Ureter (tissue), 1 donor: ENCODE measurements at places on chromosomes 2 and 18.

DNA sequence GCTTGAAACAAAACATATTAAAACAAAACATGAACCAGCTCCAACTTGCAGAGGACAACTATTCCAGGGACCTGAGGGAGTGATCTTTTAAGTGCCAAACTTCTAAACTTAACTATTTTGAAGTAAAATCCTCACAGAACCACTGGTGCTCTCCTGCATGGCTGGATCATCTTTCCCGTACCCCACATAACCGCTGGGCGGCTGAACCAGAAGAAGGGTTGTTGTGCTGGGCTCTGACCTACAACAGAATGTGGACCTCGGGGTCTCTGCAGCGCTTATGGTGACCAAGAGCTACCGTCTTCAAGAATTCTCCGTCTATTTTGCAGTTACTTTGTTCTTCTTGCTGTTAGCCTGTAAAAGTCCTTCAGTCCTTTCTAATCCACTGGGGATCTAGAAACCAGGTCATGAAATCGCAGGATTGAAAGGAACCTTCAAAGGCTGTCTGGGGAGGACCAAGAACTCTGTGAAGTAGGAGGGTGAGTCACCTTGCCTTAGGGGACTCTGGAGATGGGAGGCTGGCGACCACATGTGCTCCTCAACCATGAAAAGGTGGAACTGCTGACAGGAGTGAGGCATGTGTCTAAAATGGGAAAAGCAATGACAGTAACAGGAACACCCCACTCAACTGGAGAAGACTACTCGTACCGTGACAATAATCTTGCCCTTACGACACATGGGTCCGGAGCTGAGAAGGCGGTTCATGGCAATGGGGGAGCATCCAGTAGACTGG, 46.6 kb downstream of the HDLBP start:
- DNase-seq = no peak

- no peak for DNase-seq
These were observed 109.0 kb downstream of the BCL2 start for GRCh38 chr18:63210521-63210920.

DNA sequence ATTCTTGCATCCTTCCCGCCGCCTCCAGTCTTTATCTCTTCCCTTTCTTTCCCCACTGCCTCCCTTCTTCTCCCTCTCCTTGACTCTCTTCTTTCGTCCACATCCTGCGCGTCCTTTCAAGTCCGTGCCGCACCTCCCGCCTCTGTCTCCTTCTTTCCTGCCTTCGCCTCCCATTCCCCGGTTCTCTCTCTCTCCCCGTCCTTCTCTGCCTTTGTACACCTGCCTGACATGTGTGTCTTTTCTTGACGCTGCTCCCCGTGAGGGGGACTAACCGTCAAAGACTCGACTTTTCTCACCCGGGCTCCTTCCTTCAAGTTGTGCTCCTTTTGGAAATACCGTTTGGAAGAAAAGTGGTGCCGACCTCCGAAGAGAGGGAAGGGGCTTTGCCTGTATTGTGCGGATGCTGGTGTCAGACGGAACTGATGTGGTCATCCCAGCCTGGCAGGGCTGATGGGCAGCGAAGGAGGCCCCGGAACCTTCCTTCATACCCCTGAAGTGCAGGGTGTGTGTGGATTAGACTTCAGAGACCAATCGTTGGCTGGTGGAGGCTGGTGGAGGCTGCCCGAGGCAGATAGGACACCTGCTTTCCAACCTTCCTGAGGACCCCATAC, 879 bp downstream of the TMEM178A start:
- no peak for DNase-seq

DNA sequence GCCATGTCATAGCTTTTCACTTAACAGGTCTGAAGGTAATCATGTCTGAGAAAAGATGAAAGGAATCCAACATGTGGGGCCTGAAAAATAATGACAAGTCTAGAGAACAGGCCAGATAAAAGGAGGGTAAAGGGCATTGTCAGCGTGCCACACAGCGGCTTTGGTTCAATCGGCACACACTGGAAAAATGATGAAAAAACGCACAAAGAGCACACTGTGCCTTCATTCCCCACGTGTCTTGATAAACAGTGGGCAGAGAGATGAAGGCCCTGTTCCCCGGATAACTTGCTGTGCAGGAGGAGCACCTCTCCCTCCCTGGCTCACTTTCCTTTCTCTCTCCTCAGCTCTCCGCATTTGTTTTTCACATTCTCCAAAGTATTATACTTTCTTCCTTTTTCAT, 766.3 kb downstream of the TDRD15 start:
- no peak for DNase-seq

DNA sequence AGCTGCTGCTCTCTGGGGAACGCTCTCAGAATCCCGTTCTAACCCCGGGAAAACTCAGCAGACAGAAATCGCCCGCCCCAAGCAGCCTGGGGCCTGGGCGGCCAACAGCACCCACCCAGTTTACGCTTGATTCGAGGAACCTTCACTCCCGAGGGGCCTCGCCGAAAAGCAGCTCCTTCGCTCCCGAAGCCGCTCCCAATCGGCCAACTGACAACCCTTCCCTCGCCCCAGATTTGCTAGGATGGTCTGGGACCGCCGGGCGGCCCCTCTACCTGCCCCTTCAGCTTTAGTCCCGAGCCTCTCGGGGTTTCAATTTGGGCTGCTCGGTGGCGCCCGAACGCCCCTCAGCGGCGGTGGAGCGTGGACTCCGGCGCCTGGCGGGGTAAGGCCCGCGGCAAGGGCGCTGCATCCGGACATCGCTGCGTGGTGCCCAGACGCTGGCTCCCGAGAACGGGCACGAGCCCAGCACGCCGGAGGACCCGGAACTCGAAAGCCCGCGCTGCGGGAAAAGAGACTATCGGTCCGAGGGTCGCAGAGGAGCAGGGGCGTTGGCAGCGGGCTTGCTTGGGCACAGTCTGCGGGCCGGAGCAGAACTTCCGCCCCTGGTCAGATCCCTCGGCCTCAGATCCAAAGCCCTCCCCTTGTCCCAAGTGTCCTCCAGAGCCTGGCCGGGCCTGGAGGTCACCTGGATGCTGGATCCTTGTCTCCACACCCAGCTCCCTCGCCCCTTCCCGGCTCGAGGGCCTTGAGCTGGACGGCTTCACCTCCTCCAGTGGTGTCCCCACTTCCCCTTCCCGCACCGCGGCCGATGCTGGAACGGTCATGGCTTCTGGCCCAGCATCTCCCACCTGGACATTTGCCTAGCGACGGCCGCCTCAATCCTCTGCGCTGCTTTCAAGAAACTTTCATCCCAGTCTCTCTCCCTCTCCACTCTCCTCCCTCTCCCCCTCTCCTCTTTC, 3.0 kb upstream of the OTX1 start:
- no peak for DNase-seq

DNA sequence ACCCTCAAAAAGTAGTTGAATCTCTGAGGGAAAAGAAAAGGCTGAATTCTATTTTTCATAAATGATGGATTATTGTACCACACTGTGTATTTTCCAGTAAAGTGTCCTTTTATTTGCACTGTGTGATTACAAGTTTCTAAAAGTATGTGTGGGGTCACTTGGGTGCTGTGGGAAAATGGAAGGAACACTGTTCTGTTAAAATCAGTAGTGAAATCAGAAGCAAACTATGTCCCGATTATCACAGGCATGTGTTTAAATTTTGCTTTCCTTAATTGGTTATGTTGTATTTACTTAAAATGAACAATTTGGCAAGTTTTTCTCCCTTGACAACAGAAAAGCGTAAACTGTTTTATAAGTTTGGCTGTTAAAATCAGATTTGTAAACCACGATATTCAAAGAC, 353.1 kb downstream of the ARHGAP15 start:
- DNase-seq = no peak

DNA sequence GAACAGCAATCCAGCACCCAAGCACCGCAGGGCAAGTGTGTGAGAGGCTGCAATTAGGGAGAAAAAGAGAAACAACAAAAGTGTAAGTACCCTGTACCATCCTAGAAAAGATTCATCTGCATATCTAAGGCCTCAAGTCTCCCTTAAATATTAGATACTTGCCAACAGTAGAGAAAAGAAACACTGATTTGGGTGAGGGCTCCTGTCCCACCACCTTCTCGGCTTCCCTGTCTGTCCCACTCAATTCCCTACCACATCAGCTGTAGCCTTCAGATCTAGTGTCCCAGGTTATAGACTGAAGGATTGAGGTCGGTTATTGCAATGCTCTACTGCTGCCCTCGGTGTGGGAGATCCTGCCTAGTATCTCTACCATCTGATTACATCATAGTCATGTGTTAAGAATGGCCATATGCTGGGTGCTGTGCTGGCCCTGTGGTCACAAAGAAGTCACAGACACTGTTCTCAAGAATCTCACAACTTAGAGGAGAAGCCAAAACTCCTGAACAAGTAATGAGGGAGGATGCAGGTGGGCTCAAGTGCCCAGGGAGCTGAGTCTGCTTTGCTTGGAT, 2.5 kb downstream of the RAX start:
- no peak for DNase-seq

DNA sequence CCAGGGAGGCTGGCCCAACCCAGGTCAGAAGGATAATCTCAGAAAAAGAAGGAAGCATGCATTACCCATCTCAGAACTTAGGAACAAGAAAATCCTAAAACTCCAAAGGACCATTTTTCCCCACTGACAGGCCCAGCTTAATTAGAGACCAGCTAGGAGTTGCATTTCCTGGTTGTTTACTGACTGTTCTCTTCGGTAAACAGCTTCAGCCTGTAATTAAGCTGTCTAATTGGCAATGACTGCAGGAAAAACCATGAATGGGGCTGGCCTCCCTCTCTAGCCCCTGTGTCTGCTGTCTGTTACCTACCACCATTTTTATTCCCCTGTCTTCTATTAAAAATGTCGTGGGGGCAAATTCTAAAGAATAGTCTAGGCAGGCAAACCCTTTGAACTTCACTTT, 146.5 kb downstream of the AGAP1 start:
- no peak for DNase-seq

DNA sequence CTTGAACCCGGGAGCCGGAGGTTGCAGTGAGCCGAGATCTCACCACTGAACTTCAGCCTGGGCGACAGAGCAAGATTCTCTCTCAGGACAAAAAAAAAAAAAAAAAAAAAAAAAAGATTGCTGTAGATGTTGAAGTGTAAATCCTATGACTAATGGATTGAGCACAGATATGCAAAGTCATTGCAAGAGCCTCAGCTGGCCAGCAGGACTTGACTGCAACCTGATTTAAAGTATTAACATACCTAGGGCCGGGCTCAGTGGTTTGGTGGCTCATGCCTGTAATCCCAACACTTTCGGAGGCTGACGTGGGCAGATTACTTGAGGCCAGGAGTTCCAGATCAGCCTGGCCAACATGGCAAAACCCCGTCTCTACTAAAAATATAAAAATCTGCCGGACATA, 103.4 kb upstream of the MSH2 start:
- DNase-seq = no peak

DNA sequence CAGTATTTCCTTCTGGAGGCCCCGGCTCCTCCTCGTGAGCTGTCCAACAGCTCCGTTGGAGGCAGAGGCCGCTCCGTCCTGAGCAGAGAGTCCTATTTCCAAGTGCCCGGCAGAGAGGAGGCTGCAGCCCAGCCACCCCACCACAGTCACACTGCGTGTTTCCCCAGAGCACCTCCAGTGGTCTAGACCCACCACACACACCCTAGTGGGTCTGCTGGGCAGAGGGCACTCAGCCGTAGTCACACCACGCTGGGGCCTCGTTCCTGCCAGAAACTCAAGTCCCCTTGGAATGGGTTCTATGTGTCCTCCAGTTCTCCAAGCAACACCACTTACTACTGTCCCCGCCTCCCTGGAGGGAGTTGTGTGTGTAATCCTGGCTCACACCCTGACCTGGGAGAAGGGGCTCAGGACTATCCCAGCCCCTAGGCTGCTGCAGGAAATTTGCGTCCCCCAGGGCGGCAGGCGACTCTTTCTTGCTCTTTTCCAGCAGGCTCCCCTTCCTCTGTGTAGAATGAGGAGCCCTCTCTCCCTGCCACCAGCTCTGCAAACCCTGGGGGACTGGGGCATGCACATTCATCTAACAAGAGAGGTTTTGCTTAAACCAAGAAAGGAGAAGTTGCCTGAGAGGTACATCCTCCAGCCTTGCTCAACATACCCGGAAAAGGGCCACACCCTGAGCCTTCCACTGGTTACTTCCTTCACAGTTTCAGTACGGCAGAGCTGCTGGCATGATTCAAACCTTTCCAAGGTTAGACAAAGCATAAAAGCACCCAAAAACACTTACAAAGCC, 114.1 kb downstream of the NDUFA10 start:
- DNase-seq = peak; percentile 53

GRCh38 chr2:101900375-101900774, 91.4 kb upstream of the IL1R2 start:
- DNase-seq = no peak

DNA sequence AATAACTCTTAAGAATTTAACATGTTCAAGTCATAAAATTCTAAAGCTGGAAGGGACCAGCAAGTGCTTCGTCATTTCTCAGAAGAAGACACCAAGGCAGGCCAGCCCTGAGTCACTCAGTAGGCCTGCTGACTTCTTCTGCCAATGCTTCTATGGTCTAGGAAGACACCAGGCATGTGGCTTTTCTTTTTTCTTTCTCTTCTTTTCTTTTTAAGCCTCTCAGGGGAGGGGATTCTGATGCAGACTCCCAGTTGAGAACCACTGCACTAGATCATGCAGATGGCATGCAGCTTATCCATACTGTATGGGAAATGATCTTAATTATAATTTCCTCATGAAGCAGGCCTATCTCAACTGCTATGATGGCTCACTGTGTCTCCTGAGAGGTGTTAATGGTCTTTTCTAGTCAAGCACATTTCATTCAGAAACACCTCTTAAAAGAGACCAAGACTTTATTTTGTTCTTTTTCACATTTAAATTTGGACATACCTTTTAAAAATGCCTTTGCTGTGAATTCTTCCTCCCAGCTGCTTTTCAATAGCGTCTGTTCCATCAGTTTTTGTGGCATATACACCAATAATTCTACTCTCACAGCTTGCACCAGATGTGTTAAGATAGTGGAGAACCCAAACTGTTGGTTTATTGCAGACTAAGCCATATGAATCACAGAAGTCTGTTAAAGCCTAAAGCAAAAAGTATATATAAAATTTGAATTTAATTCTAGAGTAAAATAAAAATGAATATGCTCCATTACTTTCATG, 11.3 kb downstream of the KCTD18 start:
- no peak for DNase-seq

- no peak for DNase-seq
These were observed 25.7 kb downstream of the NR4A2 start for GRCh38 chr2:156306821-156307220.

DNA sequence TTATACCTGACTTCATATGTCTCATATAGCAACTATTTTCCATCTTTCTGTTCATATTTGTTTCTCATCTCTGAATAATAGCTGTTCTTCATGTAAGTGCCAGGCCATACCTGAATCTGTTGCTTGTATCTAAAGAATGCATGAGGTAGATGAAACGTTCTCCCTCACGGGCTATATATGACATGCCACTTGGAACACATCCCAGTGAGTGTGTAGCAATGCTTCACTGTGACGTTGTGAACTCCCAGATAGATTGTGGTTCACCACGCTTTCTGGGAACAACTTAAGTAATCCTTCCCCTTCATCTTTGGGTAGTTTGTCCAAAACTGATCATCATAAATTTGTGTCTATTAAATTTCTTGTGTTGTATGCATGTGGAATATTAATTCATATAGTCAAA, 60.1 kb downstream of the RDH14 start:
- DNase-seq = no peak
